ENCODE measurements at places on chromosomes 7 and 10.

DNA sequence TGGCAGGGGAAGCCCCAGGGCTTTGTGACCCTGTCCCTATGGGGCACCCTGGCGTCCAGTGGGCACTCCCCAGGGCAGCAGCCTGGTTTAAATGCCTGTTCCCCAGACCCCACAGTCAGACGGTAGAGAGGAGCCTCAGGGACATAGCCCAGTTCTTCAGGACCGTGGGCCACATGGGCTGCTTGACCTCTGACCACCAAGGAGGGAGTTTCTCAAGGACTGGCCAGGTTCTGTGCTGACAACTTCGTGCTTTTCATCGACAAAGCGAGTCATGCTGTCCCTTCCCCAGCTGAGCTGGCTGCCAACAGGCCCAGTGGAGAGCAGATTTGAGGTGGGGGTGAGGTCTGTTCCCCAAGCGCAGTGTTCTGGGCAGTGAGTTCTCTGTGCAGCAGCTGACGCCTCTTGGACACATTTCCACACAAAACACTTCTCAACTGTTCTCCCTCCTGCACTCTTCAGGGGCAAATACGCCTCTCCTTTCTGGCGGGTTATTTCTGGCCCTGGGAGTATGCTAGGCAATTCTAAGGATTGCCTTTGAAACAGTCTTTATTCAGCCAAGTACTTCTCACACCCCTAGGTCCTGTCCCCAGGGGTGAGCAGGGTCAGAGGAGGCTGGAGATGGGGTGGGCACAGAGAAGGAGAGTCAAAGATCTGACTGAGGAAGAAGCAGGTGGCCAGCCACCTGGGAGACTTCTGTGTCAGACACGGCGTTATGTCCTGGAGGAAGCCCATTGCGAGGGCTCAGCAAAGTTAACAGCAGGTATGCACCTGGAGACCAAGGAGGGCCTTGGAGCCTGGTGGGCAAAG, 57.3 kb upstream of the CAMK2B start:
- no peak for DNase-seq

GRCh38 chr10:129921801-129922597, 42.1 kb downstream of the EBF3 start:
- DNase-seq: no peak

- no peak for DNase-seq
Measured at GRCh38 chr10:36170943-36171501, 528.9 kb upstream of the FZD8 start.

GRCh38 chr7:102286237-102287110, at the start of gene SH2B2:
TSS of gene SH2B2 (plus strand) at chr7:102286868. CDS start at chr7:102300551, 13,683 bp downstream.
- DNase-seq: peak; percentile 49

- no peak for DNase-seq
Measured at GRCh38 chr7:9407816-9408215, 974.4 kb downstream of the NXPH1 start.

DNA sequence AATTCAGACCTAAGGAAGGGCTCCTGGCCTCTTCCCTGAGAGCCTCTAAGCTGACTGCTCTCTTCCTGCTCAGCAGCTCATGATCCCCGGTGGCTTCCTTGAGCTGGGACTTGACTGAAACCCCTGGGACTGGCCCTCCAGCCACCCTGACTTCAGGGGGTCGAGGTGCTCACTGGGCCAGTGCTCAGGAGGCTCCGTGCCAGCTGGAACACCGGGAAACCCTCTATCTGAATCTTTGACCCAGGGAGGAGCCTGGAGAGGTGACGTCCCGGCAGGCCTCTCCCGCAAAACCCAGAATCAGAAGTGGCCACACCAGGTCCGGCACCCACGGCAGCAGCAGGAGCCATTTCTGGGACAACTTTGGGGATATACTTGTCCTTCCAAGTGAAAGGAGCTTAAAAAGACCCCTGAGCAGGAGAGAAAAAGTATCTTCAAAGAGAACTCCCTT, 110.7 kb downstream of the WDR37 start:
- no peak for DNase-seq

Measured in neural crest cell (in vitro differentiated cells).